ENCODE measurements at places on chromosomes 16 and 17.

GRCh38 chr17:3127451-3127850 lies at the start of gene OR1G1:
TSS of gene OR1G1 (minus strand) at chr17:3127551. CDS start at chr17:3127551, 0 bp downstream.
- no peak for DNase-seq

DNA sequence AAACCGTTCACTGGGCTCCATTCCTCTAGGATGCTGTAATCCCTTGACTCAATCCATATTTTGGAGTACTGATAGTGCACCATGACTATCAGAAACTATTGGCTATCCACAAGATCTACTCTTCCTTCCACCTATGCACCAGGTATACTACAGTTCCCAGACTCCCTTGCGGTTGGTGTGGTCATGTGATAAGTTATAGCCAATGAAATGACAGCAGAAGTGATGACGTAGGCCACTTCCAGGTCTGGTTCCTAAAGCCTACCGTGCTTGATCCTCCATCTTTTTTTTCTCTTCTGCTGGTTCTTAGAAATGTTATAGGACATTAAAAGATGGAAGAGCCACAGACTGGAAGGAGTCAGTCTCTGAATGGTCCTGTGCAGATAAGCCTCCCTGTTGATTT lies 278.8 kb upstream of the C16orf82 start:
- no peak for DNase-seq

DNA sequence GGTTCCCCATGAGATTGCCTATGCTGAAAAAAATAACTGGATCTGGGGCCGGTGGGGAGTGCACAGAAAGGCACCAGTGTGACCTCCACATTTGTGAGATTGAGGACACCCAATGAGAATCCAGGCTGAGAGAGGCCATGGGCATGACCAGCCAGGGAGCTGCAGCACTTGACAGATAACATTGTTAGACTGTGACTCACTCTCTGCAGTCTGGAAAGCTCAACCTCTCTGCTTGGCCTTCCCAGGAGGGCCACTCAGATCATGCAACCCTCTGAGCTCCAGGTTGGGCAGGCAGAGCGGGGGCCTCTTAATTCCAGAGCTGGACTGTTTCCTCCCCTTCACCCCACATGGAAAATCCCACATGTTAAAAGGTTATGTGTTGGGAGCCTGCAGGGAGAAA lies 30.1 kb downstream of the FZD2 start:
- DNase-seq: peak; percentile 92

DNA sequence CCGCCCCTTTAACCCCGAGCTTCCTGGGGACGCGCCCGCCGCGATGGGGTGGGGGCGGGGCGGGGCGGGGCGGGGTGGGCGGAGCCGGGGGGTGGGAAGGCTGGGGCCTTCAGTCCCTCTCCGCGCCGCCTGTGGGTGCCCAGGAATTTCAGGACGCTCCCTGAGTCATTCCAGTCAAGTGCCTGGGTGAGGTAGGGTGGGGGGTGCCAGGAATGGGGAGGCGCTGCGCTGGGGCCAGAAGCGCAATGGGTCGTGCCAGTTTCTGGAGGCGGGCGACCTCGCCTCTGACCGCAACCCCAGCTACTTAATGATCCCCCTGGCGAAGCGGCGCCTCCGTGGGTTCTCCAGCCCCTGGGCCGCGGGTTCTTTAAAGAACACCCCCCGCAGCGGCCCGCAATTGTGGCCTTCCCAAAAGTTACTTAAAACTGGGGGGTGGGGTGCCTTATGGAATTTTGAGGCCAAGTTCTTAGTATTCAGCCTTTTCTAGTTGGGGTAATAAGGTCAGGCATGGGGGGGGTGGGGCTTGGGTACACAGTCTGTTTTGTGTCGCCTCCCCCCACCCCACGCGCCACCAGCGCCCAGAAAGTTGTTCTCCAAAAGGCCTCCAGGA lies 826 bp upstream of the GSE1 start:
- peak; percentile 96 for DNase-seq

- no peak for DNase-seq
Measured at GRCh38 chr16:87229230-87230188, 87.7 kb downstream of the C16orf95 start.

DNA sequence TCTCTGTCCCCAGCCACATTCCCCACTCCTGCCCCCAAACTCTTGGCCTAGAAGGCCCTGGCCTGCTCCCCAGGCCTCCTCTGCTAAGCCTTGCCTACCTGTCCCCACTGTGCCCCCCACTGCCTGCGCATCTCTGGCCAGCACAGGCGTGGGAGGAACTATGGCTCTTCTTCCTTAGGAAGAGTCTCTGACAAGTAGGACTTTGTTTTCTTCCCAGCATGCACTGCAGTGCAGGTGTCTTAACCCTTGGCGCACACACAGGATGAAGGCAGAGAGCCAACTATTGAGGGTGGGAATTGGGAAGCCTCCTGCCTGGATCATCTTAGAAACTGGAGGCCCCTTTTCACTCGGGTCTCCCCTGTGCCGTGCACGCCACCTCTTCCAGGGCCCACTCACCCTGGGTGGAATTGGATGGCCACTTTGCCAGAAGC lies 3.6 kb downstream of the AMDHD2 start:
- DNase-seq: no peak

DNA sequence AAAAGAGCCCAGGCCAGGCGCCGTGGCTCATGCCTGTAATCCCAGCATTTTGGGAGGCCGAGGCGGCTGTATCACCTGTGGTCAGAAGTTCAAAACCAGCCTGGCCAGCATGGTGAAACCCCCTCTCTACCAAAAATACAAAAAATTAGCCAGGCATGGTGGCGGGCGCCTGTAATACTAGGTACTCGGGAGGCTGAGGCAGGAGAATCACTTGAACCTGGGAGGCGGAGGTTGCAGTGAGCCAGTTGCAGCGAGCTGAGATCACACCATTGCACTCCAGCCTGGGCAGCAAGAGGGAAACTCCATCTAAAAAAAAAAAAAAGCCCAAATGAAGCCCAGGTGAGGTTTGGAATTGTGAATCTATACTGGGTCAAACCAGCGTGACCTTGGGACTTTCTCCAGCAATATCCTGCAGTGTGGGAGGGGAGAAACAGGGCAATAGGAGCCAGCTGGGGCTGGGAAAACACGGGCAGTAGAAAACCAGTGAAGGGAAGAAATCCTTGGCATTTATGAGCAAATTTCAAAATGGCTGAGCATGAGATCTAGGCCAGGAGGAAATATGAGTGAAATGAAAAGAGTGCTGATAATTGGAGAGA lies 8.2 kb upstream of the DHX8 start:
- no peak for DNase-seq

- DNase-seq: no peak
Measured at GRCh38 chr16:57601801-57602478, 26.5 kb upstream of the ADGRG1 start.

- no peak for DNase-seq
Measured at GRCh38 chr17:40260528-40260927, 27.2 kb upstream of the CDC6 start.

- no peak for DNase-seq
Measured at GRCh38 chr17:72385475-72385874, 264.7 kb downstream of the SOX9 start.

DNA sequence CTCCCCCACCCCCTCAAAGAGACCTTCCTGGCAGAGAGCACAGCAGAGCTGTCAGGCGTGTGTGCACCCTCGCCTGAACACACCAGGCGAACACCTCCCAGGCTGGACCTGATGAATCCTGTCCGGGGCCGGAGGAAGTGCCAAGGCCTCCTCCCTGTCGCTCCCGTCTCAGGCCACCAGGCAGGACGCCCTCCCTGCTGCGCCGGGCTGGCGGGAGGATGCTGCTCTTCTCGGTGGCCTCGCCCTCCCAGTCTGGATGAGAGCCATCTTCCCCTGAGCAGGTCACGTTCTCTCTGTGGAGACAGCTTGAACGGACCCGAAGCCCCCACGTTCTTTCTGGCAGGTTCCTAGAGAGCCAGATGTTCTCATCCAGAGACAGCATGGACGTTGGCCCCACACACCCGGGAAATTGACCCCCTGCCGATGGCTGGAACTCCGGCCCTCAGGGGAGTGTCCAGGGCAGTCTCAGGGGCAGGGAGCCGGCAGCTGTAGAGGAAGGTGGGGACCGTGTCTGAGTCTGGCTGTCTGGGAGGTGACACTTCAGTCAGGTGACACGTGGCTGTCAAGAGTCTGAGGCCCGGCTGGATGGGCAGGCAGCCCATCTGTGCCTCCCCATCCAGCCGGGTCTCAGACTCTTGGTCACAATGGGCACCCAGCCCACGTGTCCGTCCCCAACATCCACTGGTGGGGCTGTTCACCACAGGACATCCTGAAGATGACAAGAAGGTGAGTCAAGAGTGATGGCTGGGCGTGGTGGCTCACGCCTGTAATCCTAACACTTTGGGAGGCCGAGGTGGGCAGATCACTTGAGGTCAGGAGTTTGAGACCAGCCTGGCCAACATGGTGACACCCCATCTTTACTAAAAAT lies 5.0 kb upstream of the TIMP2 start:
- no peak for DNase-seq

DNA sequence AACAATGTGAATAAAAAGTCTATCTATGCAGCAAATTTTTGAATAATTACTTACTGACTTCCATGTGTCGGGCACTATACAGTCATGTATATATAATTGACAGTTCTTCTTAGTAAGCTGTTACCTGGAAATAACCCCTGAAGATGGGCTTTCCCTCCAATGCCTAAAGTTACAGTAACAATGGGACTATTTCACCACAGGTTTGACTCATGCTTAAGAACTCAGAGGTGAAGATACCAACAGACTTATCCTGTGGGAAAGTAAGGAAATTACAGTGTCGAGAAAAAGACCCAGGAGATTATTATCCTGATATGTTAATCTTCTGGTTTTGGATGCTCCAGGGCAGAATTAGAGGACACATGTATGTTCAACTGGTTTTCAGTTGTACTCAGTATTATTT lies 601.5 kb upstream of the SOX9 start:
- DNase-seq: no peak

- DNase-seq: no peak
Measured at GRCh38 chr16:88640498-88641247, 2.3 kb downstream of the IL17C start.

GRCh38 chr16:12786081-12786480 lies 17.6 kb downstream of the CPPED1 start:
- no peak for DNase-seq

- no peak for DNase-seq
Measured at GRCh38 chr17:14747603-14747950, 446.7 kb downstream of the HS3ST3B1 start.

DNA sequence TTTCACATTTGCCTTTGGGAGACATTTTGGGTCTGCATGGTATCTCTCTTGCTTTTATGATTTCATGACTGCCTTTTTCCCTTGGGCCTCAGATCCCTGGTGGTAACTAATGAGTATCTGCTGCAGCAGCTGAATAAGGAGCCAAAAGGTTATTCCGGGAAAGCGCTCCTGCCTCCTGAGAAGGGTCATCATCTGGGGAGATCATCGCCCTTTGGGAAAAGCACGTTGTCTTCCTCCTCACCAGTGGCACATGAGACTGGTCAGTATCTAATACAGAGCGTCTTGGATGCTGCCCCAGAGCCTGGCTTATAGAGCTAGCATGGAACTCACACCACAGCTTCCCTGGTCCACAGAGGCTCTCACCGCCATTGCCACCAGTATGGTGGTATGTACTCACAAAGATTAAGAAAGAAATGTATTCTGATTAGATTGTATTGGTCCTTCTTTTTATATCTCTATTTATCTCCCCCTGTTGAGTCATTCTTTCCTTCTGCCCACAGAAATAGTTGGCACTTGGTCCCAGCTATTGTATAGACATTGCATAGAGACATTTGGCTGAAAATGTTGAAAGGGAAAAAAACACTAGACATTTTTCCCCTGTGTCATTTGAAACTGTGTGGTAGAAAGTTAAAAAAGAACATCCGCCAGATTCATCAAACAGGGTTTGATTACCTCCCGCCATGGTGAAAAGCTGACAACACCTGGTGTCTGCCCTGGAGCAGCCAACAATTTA lies 8.4 kb downstream of the TPPP3 start:
- no peak for DNase-seq

DNA sequence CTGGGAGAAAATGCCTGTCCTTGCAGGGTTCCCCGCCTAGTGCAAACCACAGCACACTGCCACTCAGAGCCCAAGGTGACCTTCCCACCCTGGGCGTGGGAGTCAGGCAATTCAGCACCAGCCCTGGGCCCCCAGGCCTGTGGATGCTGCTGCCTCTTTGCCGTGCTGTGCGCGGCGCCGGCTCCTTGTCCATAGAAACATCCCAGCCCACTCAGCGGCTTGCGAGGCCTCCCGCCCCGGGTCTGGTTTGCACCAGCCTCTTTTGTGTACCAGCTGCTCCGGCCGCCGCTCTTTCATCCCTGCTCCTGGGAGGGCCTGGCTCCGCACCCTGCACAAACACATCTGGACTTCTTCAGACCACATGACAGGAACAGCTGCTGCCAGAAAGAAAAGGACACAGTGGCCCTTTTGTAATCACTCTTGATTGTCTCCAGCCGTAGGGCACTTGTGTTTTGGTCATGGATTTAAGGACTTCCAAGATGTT lies 75.4 kb upstream of the SDK2 start:
- no peak for DNase-seq

DNA sequence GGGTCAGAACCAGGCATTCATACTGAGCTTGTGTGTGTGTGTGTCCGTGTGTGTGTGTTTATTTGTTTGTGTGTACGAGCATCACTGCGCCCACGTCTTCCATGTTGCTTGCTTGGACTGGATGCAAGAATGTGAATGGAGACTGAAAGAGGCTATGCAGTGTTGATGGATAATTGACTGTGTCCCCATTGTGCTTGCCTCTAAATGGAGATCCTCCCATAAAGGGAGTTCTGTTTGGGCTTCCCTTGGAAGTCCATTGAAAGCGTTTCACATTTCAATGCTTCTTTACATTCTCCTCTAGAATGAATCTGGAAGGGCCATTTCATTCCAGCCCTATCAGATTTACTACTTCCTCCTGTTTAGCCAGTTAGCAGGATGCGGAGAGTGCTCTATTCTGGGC lies 124.0 kb downstream of the GP2 start:
- no peak for DNase-seq

- DNase-seq: no peak
Measured at GRCh38 chr17:81438688-81439087, 43.4 kb downstream of the BAHCC1 start.

GRCh38 chr17:78534492-78535272 lies 42.5 kb downstream of the DNAH17 start:
- no peak for DNase-seq

- DNase-seq: no peak
Measured at GRCh38 chr16:86052115-86052670, 153.2 kb downstream of the IRF8 start.

- no peak for DNase-seq
Measured at GRCh38 chr16:55169780-55170179, 154.2 kb upstream of the IRX6 start.

DNA sequence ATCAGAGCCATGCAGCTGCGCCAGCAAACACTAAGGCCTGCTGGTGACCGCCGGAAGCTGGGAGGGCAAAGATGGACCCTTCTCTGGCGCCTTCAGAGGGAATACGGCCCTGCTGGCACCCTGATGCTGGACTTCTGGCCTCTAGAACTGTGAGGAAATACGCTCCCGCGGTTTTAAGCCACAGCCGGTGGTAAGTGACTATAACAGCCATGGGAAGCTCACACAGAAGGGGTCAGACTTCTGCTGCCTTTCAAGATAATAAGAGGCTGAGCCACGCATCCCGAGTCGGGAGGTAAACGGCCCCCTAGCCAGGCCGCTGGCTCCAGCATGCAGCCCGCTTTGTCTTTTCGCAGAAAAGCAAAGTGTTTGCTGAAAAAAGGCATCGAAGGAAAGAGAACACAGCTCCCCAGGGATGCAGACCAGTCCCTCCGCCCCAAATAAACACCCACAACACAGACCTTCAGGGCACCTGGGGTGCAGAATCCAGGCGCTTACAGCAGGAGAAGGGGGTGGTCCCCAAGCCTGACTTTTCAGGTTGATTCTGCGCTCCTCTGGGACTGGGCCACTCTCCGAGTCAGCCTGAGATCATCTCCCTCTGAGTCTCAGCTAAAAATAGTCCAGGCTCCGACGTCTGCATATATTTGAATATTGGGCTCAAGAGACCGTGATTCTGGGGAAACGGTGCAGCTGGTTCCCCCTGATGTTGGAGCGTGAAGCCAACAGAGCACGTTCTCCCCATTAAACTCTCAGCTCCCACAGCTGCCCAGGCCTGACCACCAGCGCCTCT lies 89.7 kb downstream of the MGAT5B start:
- no peak for DNase-seq

Measured in EL (cell line).